KBM-7 (cell line): ENCODE measurements at places on chromosomes 5 and 9.

DNA sequence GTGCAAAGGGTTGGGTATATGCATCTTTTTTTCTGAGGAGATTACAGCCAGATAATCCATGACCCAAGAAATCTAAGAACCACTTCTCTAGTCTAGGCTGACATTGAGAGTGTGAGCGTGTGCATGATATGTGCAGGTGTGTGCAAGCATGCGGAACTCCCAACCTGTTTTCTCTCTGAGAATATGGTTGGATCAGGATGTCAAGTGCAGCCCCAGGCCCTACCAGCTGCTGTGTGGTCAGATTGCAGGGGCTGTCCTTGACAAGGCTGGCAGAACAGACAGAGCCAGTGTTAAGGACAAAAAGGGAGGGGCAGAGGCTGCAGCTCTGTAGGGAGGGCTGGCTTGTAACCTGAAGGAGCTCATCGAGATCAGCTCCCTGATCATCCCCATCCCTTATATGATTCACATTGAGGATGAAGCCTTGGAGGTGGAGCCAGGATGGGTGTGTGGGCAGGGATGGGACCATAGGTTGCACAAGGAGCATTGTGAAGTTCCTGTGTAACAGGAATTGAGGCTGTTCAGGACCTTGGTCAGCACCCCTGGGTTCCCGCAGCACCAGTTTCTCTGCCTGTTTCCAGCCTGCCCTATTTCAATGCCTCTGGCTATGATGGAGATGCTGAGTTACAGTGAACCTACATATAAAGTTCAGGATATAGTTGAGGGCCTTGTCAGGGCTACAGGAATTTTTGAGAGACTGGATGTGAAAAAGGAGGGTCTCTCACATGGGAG lies 52.6 kb upstream of the ARAP3 start:
- peak; percentile 49 for DNase-seq

DNA sequence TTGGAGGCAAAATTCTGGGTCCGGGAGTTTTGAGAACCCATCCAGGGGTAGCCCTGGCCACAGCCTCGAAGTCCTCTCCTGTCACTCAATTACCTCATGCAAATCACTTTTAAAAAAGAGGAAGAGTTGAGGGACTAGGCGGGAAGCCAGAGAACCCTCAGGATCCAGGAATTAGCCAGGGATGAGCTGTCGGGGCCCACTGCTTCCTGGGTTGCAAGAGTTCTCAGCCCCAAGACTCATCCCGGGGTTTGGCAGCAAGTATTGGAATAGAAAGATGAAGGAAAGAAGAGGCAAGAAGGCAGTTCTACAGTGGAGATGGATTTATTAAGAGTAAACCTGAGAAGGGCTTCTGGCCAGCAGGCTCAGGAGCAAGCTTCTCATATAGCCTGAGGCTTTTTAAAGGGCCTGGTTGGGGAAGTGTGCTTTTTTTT lies 25.6 kb downstream of the C9orf50 start:
- peak; percentile 51 for DNase-seq

DNA sequence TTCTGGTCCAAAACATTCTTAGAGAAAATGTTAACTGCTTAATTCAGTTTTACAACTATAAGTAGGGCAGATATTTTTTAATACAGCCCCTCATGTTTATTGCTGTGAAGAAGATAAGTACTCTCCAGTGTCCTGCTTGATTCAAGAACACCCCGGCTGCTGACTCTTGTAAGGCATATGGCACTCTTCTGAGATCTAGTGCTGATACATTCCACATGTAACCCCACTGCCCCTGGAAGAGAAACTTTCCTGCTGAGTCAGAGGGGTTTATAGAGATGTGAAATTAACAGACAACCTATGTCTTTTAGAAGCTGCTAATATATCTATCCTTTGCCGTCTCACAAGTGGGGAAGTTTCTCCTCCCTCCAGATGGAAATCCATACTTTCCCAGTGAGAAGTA lies 1.0 kb upstream of the MINAR2 start:
- no peak for DNase-seq

DNA sequence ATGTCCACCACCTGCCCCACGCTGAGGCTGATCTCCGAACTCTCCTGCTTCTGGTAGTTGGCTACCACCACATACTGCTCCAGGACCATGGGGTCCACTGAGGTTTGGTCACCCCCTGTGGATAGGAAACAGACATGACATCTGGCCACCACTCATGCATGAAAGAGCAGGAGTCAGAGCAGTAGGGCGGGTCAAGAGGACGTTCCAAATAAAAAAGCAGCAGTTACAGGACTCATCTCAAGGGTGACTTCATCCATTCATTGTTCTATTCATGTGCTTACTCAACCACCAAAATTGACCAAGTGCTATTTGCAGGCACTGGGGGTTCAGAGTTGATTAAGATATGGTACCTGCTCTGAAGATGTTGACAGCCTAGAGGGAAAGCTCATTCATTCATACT lies 79.2 kb upstream of the UBTD2 start:
- DNase-seq: no peak

DNA sequence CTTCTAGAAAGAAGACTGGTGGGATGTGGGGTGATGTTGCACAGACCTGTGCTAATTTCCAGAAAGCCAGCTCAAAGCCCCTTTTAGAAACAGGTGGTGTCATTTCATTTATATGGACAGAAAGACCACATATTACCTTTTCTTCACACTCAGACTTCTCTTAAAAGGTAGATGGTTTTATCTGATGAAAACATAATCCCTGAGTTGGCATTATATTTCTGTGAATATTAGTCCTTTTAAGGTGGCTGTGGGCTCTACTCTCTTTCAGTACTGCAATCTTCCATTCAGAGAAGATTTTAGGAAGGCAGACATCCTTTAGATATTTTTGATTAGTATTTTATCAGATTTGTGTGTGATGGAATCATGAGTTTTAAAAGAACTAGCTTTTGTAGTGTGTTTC lies 73.2 kb downstream of the PPIC start:
- no peak for DNase-seq

DNA sequence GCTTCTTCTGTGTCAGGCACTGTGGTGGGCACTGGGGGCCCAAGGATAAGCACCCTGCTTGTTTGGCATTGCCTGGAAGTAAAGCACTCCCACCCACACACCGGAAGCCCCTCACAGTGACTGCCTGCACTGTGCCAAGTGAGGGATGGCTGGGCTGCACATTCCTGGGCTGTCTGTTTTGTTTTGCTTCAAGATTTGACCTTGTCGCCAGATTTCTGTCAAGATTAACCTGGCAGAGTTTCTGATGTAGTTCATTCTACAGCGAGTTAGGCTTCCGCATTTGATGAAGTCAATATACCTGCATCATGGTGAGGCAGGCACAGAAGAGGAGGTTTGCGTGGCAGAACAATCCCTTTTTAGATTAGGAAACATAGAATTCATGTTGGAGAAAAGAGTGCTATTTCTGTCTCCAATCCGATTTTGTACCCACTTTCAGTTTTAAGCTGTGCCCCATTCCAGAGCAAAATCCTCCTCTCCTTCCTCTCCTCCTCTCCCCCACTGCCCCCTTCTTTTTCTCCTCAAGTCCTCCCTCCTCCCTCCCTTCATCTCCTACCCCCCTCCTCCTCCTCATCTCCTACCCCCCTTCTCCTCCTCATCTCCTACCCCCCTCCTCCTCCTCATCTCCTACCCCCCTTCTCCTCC lies 14.4 kb upstream of the BOD1 start:
- DNase-seq: no peak

DNA sequence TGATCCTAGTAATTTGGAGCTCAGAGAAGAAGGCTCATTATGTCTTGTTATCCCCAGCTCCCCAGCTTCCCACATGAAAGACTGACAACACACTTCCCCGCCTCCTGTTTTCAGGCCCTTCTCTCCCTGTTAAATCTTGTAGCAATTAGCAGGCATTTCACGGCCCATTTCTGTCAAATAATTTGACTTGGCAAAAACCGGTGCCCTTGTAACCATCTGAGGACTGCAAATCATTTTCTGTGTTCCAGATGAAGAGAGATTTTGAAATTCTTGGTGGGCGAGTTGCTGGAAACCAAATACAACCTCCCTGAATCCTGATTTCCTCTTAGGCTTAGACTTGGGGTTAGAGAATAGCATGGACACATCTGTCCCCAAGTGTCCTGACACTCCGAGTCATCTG lies 109.7 kb downstream of the MSX2 start:
- DNase-seq: no peak

DNA sequence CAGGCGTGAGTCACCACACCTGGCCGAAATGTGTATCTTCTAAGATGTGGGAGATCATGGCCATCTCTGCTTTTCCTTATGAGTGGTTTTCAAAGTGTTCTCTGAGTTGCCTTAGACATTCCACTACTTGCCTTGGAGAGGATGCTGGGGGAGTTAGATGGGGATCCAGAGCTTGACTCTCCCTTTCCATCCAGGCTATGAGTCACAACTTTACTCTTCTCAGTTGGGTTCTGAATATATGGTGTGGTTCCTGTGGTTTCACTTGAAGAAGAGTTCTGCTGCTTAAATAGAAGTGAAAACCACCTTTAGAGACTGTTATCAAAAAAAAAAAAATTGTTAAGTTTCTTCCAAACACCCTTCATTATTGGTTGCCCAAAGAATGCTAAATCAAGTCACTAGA lies 217.6 kb downstream of the ZNF608 start:
- DNase-seq: no peak
